ENCODE measurements at places on chromosomes 2 and 18.
A peak's percentile ranks its signal among the peaks of the same experiment; 100 is the strongest.

- DNase-seq = no peak
These were observed 137.2 kb downstream of the TFCP2L1 start for GRCh38 chr2:121147766-121148165.

DNA sequence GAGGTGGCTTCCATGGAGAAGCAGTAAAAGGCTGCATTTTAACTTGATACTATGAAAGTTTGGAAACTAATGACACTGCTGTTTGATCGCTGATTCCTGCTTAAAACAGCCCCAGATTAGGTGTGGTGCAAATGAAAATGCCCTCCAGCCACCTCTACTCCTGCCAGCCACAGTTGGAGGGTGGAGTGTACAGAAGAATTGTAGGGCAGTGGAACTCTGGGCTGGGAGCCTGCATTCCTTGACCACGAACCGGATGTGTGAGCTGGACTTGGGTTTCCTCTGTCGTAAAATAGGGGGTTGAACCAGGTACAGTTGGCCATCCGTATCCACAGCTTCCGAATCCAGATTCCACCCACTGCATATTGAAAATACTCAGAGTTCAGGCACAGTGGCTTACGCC is 84.6 kb upstream of the RFX8 start:
- DNase-seq = no peak

DNA sequence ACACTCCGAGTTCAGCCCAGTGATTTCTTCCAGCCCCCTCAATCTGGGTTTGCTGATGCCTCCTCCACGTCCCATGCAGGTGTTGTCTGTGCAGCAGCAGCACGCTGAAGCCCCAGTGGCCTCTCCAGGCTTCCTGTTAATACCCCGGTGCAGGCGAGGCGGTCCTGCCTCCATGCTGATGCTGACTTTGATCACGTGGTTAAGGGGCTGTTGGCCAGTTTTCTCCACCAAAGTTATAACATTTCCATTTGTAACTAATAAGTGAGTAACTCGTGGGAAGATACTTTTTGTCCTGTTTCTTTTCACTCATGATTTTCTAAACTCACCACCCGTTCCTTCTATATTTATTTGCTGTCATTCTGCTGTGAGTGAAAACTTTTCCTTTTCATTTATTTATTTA is 42.5 kb upstream of the TMEM18 start:
- no peak for DNase-seq

- DNase-seq = no peak
These were observed 84.5 kb downstream of the INHBB start for GRCh38 chr2:120430501-120430830.

- DNase-seq = no peak
These were observed 6.6 kb upstream of the CDH2 start for GRCh38 chr18:28183418-28184078.

DNA sequence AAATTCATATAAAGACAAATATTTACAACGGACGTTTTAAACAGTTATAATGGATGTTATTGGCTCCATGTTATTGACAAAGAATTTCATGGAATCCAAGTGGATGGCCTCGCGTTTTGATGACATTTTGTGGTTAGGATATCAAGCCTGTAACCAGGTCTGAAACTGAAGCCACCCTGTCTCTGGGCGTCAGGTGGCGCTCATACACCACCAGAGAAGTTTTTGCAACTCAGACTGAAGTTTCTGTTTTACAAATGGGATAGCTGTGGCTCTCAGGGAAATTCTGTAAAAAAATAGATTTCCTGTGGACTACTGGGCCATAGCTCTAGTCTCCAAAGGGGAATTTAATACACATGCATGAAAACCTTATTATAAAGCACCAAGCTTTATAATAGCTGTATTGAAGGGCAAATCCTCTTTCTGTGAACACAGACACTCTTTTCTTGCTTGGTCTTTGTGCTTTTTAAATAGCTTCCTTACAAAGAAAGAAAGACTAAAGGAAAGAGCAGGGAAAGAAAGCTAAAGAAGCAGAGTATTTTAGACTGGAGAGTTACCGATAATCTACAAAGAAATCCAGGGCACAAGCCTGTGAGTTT is 86.7 kb downstream of the C18orf54 start:
- peak; percentile 75 for DNase-seq

DNA sequence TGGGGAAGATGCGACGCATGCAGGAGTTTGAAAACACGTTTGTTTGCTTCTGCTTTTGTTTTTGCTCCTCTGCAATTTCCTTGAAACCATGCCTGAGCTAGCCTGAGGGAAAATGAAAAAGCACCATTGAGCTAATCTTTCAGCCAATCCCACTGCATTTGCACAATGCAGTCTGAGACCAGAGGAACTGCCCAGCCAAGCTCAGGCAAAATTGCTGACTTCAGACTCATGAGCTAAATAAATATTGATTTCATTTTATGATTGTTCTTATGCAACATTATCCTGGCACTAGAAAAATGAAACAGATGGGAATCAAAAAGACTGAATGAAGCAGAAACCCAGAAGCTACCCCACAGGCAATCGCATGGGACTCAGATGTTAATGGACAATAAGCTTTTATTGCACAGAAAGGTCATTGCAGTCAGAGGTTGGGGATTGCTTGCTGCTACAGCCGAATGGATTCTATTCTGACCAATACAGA is 37.0 kb downstream of the TPRKB start:
- DNase-seq = no peak
